ENCODE measurements at places on chromosomes 13 and 19.

DNA sequence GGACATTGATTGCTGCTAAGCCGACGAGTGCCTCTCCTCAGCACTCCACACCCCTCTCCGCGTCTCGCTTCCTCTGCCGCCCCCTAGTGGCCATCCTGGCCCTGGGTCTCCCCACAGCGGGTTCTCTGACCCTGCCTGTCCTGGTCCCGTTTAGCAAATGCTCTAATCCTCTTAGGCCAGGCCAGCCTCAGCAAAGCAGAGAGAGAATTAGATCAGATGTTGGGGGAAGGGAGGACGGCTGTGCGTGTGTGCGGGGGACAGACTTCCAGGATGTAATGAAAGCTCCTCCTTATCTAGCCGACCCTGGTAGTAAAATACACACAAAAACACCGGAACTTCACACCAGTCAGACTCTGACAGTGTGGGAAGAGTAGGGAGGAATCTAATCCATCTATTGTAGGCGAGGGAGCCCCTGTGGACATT is 4.5 kb downstream of the TPRX2 start:
- peak; percentile 72 for DNase-seq

DNA sequence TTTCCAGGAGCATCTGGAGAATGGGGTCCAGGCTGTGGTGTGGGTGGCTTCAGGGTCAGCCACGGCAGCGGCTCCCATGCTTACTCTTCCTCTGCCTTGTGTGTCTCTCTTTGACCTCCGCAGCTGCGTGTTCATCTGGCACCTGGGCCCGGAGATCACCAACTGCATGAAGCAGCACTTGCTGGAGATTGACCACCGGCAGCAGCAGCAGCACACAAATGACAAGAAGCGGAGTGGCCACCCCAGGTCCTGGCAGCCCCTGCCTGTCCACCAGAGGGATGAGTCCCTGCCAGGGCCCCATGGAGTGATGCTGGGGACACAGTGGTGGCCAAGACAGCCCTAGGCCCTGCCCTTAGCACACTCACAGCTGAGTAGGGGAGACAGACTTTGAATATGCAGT is 18.4 kb upstream of the OVOL3 start:
- no peak for DNase-seq

DNA sequence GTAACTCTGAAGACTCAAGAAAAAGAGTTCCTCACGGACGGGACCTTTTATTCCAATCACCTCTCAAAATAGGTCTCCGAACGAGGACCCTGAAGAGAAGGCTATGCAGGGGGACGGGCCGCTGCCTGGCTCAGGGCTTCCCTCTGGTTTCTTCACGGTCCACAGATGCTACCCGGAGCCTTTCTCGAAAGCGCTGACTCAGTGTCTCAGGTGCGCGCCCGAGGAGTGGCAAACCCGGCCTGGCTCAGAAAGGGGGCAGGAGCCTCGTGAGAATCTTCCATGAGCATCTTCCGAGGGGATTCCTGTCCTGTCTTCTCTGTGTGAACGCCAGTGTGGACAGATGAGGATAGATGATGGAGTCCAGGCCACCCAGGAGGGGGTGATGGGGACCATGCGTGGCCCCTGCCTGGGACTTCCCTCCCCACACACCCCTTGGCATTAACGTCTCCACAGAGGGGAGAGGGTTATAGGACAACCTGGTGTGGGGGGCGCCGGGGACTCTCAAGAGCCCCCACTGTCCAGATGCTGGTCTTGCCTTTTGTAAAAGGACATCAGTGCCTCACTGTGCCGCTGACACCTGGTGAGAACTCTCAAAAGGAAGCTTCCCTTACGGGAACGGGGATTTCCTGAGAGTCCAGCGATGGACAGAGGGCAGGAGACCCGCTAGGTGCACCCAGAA is 16.5 kb downstream of the LSM4 start:
- no peak for DNase-seq

DNA sequence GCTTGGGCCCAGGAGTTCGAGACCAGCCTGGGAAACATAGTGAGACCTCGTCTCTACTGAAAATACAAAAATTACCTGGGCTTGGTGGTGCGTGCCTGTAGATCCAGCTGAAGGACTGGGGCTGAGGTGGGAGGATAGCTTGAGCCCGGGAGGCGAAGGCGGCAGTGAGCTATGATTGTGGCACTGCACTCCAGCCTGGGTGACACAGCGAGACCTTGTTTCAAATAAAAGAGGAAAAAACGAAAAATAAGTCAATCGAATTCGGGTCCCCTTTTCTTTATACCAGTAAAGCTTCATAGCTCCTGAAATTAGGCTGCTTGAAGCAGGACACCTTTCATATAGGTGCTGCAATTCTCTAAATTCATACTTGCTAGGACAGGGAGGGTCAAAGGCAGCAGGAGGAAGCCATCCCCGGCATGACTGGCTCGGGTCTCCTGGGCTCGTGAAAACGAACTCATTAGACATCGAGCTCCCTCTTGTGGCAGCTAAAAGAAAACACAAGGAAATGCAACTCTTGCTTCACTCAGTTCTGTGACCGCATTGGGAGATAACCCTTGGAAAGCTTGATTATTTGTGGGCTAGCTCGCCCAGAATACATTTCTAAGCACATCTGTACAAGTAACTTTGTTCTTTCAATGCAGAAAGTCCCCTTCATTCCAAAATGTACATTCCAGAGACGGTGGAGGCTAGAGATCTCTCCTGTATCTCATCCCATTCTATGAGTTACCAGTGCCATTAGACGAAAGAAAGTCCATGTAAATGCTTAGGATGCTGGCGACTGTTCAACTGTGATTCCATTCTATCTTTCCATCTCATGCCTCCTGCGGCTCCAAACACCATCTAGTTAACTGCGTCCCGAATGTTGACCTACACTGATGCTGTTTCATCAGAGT is 16.8 kb downstream of the FPR2 start:
- peak; percentile 1 for DNase-seq

DNA sequence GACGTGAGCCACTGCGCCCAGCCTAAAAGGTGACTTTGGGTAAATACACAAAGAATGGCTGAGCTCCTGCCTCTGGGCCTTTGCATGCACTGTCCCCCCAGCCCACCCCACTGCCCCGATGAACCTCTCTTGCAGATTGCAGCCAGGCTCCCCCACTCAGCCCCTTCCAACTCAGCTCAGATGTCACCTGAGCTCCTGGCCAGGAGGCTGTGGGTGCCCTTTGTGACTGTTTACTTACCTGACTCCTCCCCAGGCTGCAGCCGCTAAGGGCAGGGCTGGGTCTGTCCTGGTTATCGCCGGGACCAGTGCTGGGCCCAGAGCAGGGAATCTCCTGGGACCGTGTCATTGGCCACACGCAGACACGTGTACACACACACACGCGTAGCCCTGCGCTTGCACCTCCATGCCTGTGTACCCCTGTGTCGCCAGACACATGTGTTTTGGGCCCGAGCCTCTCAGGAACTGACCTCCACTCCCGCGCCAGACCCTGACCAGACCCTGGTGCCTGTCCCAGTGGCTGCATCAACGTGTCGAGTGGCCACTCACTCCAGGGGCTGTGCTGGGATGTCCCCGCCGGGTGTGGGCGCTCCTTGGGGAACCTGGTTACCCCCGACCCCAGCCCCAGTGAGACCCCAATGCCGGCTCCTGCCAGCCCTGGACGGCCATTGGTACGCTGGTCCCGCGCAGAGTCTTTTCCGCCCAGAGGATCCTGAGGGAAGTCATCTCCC is 18.7 kb downstream of the EFNA2 start:
- DNase-seq = no peak
